ENCODE measurements at places on chromosomes 3 and 15. TPM values are rescaled to one million over a fixed set of nuclear protein-coding genes. Genes with fewer than 3 reads are reported as not detected.

ST8SIA2 gene
- total RNA-seq: 2.1 TPM

CHCHD4 gene
- 22.5 TPM for total RNA-seq

NOX5 gene
- not detected for total RNA-seq

LARP6 gene
- 61.2 TPM for total RNA-seq

PARP15 gene
- total RNA-seq: 0.28 TPM

SNRPA1 gene
- total RNA-seq: 139 TPM

HCN4 gene
- not detected for total RNA-seq

TP63 gene
- 0.71 TPM for total RNA-seq

ANKRD63 gene
- 0.35 TPM for total RNA-seq

GABRA5 gene
- total RNA-seq: 0.61 TPM

MCF2L2 gene
- 0.12 TPM for total RNA-seq

CLDN1 gene
- 0.25 TPM for total RNA-seq

PYGO1 gene
- total RNA-seq: 22.0 TPM

GALNT15 gene
- not detected for total RNA-seq

CHRNA3 gene
- total RNA-seq: not detected

TMCO5A gene
- not detected for total RNA-seq

SLC22A14 gene
- not detected for total RNA-seq

HRH1 gene
- total RNA-seq: 0.04 TPM

PRSS50 gene
- total RNA-seq: not detected

KBTBD12 gene
- not detected for total RNA-seq

SELENOT gene
- total RNA-seq: 121 TPM

CADPS gene
- total RNA-seq: not detected

CCR9 gene
- not detected for total RNA-seq

ABHD17C gene
- total RNA-seq: 5.6 TPM

PPM1L gene
- total RNA-seq: 4.4 TPM

LRRK1 gene
- total RNA-seq: 5.5 TPM

BOC gene
- total RNA-seq: 15.3 TPM

ADPRH gene
- 0.06 TPM for total RNA-seq

AGBL1 gene
- total RNA-seq: 0.08 TPM

LINGO1 gene
- total RNA-seq: 0.26 TPM

LIPC gene
- 0.35 TPM for total RNA-seq

NANOGP8 gene
- total RNA-seq: not detected

MYL3 gene
- total RNA-seq: not detected

LRRC31 gene
- total RNA-seq: not detected

FBXO40 gene
- total RNA-seq: 0.02 TPM

GP9 gene
- not detected for total RNA-seq

COLQ gene
- 0.18 TPM for total RNA-seq

CCDC39 gene
- total RNA-seq: not detected

GASK1A gene
- total RNA-seq: not detected

PEX5L gene
- total RNA-seq: not detected

SMCO1 gene
- not detected for total RNA-seq

MORC1 gene
- total RNA-seq: not detected

KLHL6 gene
- total RNA-seq: not detected

ANKRD34C gene
- not detected for total RNA-seq

ALDH1L1 gene
- 0.08 TPM for total RNA-seq

ZSCAN29 gene
- 30.8 TPM for total RNA-seq

DNAH1 gene
- total RNA-seq: 0.14 TPM

MYRIP gene
- not detected for total RNA-seq

GOLGA6D gene
- total RNA-seq: not detected

TUSC7 gene
- not detected for total RNA-seq

GOLIM4 gene
- total RNA-seq: 40.4 TPM

KCNMB2 gene
- not detected for total RNA-seq

AADACL2 gene
- not detected for total RNA-seq

CKMT1A gene
- not detected for total RNA-seq

NEO1 gene
- 15.1 TPM for total RNA-seq

LXN gene
- not detected for total RNA-seq
